H4 (cell line): ENCODE measurements at places on chromosomes 5 and 9. TPM values are rescaled to one million over a fixed set of nuclear protein-coding genes. Genes with fewer than 3 reads are reported as not detected.

Gene LCN1
- total RNA-seq: not detected in 2 replicates

Gene CARTPT
- total RNA-seq: not detected in 2 replicates

Gene CLPTM1L
- total RNA-seq: 196 and 214 TPM in 2 replicates

Gene NR5A1
- total RNA-seq: not detected in 2 replicates

Gene CARD9
- total RNA-seq: 0.17 and 0.18 TPM in 2 replicates

Gene CNTRL
- total RNA-seq: 7.9 and 8.6 TPM in 2 replicates

Gene FBXO4
- 12.8 and 16.0 TPM in 2 replicates for total RNA-seq

DNA sequence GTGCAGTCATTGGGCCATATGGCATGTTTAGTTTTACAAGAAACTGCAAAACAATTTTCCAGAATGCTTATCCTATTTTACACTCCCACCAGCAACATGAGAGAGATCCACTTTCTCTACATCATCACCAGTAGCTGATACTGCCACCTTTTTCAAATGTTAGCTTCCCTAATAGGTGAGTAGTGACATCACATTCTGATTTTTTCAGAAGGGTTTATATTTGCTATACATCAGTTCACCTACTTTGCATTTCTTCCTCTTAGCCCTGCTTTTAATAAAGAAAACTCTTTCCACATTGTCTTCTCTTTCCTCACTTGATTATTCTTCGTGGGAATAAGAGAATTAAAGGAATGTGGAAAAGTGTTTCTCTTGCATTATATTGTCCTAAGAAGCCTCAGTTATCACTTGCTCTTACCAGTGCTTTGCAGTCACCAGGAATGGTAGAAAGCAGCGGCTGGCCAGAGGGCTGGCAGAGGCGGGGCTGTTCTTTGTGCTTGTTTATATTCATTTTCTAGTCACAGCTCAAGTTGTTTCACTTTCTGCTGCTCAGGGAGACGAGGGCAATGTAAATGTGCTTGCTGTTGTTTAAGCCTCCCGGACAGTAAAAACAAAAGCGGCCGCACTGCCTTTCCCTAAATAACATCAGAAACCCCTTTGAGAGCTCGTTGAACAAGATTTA lies 164.8 kb downstream of the HSD17B3 start:
- DNase-seq: peak; percentile 85

GRCh38 chr5:14467886-14468285 lies 113.7 kb upstream of the OTULINL start:
- DNase-seq: no peak

- no peak for DNase-seq
These were observed 97.2 kb upstream of the BASP1 start for GRCh38 chr5:17120209-17120608.

DNA sequence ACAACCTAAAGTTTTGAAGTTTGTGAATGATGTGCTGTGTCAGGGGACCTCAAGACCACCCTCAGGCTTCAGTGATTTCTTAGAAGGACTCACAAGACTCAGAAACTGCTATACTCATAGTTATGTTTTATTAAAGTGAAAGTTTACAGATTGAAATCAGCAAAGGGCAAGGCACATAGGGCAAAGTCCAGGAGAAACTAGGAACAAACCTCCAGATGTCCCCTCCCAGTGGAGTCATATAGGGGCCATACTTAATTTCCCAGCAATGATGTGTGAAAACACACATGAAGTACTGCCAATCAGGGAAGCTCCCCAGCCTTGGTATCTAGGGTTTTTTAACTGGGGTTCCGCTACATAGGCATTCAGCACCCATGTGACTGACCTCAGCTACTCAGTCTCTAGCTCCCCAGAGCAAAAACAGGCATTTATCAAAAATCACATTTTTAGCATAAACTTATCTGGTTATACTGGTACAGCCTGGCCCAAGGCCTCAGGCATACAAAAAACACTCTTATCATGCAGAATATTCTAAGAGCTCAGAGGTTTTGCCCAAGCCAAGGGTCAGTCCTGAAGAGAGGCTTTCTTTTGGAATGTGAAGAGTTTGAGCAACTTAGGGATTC lies 74.7 kb upstream of the ANKRD55 start:
- no peak for DNase-seq

DNA sequence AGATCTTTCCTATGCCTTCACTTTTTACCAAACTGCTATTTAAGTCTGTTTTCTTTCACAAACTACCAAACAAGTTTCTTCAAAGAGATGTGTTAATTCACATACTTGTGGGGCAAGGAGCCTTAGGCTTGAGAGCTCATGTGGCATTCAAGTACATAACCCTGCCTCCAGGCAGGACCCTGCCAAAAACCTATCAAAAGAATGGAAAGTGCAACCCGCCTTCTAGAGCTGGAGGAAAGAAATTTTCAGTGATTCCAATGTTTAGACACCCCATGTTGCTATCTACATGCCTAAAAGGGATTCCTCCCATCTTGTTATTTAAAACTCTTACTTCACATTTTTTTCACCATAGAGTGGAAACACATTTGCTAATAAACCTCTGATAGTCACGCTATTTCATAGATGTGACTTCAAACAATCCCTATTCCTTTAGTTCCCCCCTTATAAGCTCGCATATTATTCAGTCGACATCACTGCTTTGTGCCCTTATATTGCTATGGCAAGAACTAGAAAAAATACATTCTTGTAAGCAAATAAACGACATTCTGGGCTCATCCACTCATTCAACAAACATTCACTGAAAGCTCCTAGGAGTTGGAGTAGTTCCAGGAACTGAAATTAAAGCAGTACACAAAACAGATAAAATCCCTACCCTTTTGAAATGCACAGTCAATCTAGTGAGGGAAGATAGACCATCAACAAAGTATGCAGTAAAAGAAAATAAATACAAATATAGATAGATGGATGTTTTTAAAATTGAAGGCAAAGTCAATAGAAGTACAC lies 518.1 kb downstream of the ELAVL2 start:
- DNase-seq: no peak

- no peak for DNase-seq
These were observed 95.1 kb upstream of the DNAH5 start for GRCh38 chr5:14039576-14039975.

DNA sequence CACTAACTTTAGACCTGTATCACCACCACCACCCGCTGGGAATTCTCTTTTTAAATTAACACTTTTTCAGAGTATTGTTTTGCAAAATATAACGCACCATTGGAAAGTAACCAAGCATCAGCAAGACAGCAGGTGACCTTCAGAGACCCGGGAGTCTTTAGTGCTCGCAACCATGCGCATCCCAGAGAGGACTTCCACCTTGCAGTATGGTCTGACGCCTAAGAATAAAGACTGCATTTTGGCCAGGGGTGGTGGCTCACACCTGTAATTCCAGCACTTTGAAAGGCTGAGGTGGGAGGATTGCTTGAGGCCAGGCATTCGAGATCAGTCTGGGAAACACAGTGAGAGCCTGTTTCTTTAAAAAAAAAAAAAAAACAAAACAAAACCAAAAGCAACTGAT lies 113.8 kb downstream of the MED27 start:
- DNase-seq: no peak
